ENCODE measurements at places on chromosomes 13 and 19. TPM values are rescaled to one million over a fixed set of nuclear protein-coding genes. Genes with fewer than 3 reads are reported as not detected.

- no peak for DNase-seq
Observed at GRCh38 chr13:30576528-30576927, 41.2 kb upstream of the USPL1 start.

DNA sequence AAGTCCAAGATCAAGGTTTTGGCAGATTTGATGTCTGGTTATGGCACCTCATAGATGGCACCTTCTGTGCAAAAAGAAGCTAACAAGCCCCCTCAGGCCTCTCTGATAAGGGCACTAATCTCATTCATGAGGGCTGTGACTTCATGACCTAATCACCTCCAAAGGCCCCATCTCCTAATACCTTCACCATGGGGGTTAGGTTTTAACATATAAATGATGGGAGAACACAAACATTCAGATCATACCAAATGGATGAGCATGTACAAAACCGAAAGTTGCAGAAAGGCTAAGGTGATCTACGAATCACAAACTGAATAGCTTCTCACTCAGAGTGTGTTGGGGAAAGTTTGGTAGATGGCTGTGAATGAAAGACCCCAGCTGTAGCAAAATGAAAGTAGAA is 217.4 kb downstream of the TBC1D4 start:
- no peak for DNase-seq

DNA sequence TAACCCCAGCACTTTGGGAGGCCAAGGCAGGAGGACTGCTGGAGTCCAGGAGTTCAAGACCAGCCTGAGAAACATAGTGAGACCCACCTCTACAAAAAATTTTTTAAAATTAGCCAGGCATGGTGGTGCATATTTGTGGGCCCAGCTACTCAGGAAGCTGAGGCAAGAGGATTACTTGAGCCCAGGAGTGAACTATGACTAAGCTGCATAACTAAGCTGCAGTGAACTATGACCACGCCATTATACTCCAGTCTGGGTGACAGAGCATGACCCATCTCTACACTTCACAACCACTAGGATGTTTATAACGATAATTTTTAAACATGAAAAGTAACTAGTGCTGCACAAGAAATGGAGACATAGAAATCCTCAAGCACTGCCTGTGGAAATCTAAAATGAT is 352.7 kb upstream of the SGCG start:
- DNase-seq = no peak

DNA sequence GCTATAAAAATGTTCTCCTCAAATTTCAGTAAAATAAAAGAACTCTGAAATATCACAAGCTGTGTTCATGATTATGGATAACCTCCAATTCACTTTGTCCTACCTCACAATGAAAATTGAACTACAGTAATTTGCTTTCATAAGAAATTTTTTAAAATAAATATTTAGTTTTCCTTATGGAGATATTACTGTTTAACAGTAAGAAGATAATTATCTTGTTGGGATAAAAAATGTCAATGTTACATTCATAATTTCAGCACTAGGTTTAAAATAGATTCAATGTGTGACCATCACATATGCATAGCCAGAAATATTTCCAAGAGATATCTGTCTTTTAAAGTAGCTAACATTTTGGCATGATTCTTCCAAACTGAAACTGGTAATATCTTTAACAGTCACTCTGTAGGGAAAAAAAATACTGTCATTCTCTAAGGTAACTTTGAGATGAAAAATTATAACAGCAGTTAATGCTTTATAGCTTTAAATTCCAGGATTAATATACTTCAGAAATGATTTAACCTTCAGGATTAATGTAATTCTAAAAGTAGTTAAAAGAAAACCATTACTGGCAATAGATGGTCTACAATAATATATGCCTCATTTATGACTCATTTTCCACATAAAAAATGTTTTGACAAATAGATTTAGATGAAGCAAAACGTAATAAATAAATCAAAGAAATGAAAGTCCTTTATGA is 91.3 kb downstream of the SPRY2 start:
- no peak for DNase-seq

DNA sequence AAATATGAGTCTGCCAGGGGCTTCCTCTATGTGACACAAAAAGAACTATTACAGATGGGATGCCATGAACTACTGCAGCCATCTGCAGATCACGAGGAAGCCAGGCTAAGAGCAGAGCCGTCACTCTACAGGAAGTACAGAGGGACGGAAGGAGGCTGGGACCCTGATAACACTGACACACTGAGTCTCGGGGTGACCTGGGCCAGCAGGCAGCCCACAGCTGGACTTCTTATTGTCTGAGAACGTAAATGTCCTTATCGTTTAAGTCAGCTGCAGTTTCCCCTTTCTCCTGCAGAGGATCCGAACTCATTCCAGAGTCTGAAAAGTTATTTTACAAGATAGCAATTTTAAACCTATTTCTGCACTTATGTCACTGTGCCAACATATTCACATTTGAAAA is 20.7 kb downstream of the PARP4 start:
- no peak for DNase-seq

- no peak for DNase-seq
Observed at GRCh38 chr19:39032063-39032918, at the start of gene FBXO27. FBXO27 (minus strand) TSS chr19:39032549; CDS start chr19:39032227, 322 bp downstream.

- peak; percentile 58 for DNase-seq
Observed at GRCh38 chr13:50080203-50080910, 65.1 kb downstream of the KCNRG start.

- no peak for DNase-seq
Observed at GRCh38 chr13:100650326-100650725, 24.3 kb downstream of the TMTC4 start.

- DNase-seq = no peak
Observed at GRCh38 chr19:2387367-2388288, 27.6 kb downstream of the TMPRSS9 start.

GRCh38 chr13:99062593-99062992 is 84.7 kb upstream of the DOCK9 start:
- DNase-seq = no peak

GRCh38 chr19:31960474-31960873 is 384.9 kb upstream of the ZNF507 start:
- DNase-seq = no peak

DNA sequence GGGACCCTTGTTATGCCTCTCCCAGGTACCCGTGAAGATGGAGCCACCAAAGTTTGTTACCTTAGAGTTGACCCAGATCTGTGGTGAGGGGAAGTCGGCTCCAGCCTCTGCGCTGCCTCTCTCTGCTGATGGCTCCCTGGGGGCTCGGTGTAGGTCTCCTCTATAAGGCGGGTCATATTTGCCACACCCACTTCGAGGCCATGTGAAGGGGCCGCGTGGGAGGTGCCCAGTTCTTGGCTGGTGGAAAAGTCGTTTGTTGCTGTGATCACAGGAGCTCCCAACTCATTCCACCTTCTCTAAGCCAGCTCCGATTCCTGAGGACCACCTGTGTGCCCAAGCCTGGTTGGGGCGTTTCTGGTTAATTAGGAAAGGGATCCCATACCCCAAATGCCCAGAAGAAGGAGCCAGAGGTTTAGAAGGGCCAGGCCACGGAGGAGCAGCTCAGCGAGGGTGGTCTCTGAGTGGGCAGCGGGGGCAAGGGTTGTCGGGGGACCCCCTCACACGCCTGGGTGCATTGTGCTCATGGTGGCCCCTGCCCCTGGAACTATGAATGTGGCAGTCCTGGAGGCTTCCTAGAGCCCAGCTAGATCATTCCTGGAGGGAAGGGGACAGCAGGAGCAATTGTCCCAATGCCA is 296.5 kb downstream of the ZNF536 start:
- DNase-seq = no peak

DNA sequence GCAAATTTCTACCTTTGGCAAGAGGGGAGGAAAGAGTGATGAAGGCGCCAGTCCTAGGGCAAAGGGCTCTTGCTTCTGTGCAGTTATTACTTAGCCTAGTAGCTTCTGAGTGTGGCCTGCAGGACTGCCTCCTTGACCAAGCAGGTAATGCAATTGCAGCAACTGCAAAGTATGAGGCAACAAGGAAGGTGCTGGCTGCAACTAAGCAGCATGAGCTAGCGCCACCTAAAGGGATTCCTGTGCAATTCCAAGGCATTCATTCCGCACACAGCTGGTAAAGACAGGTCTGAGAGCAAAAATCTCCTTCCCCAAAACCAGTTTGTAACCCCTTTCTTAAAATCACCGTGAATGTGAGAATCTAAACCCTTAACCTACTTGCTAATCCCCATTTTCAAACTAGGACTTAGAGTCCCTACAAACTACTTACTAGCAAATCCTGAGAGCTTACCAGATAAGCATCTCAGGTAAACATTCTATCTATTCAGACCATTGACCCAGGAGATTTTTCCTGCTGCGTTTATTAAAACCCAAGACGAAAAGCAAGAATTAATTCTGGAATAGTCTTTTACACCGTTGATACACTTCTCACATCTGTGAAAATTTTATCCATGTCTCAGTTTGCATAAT is 62.9 kb downstream of the DCT start:
- no peak for DNase-seq

DNA sequence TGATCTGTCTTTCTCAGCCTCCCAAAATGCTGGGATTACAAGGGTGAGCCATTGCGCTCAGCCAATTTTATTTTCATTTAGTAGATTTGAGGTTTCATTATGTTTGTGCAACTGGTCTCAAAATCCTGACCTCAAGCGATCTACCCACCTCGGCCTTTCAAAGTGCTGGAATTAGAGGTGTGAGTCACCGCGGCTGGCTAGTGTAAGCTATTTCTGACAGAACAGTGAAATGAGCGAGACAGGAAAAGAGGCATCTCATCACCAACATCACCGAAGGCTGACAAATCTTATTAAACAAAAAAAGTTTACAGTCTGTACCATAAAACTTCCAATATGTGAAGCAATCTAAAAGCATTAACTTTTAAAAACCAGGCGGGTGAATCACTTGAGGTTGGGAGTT is 12.2 kb upstream of the ZNF888 start:
- DNase-seq = no peak

DNA sequence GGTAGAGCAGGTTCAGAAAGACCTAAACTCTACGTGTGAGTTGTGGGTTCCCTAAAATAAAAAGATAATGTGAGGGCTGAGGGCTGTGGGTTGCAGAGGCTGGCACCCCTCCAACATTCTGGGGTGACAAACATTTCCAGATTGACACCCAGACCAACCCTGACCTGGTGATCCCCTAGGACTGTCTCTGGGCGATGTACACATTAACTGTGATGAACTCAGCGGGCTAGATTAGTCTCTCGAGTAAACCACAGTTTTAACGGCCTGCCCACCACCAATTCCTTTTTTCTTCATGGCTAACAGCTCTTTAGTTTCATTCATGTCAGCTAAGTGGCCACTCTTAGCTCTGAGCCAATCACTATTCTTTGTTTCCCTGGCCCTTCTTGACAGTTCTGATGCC is 24.8 kb downstream of the SIAH3 start:
- DNase-seq = no peak

GRCh38 chr19:57473646-57474045 is 3.7 kb downstream of the ZNF772 start:
- no peak for DNase-seq

DNA sequence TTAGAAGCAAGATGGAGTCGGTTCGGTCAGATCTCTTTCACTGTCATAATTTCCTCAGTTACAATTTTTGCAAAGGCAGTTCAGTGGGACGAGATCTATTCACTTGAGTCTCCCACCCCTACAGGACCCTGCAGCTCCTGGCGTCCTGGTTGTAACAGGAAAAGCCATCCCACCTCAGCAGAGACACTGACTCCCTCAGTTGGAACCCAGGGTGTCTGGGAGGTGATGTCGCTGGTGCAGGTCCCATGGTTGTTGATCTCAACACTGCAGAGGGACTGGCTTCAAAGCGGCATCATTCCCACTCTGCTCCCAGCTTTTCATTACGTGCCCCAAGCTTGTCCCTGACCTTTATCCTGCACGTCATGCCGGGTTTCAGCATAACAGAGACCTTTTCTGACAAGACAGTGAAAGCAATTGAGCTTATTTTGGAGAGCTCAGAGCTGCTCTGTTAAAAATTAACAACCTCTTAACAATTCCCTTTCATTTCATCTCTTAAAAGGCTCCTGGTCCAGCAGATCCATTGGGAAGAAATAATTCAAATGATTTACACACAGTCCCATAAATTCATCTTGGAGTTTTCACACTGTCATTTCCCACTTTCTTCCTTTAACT is 17.6 kb upstream of the COG3 start:
- DNase-seq = no peak

GRCh38 chr19:4795400-4795799 is 3.9 kb downstream of the FEM1A start:
- no peak for DNase-seq

DNA sequence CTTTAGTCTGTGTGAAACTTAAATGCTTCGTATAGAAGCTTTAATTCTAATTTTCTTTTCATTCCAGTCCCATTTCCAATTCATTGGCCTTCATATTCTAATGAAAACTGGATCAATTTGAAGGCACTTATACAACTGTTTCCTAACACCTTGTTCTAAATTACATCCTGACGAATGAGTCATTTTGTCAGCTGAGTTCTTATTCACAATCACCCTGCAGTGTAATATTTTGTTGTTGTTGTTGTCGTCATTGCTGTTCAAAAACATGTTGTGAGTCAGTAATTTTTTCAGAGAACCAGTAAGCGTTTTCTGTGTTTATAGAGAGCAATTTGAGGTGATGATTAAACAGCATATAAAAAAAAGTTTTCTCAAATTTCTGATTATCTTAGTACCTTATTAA is 290.0 kb downstream of the PCDH9 start:
- DNase-seq = no peak

DNA sequence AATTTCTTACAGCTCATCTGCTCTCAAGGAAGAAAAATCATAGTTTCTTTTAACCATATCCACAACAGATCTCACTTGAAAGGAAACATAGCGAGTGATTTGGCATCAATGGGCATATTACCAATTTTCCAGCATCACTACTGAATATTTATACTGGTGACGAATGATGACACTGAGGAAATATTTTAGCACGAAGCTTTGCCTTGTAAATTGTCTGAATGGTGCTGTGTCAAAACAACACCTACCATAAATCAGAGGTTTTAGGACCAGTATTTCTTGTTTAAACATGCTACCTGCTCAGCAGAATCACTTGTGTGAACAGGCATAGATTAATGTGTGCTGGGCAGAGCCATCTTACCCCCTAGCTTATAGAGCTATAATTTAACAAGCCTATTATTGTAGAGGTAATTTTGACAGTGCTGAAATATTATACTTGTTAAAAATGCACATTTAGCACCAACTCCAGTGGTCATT is 146.8 kb downstream of the ABCC4 start:
- DNase-seq = no peak

PRTN3 gene
- 2.2 TPM for polyA plus RNA-seq

CEACAM4 gene
- polyA plus RNA-seq = 0.44 TPM

CPB2 gene
- 1.8 TPM for polyA plus RNA-seq

KIR2DL3 gene
- polyA plus RNA-seq = not detected

NCAN gene
- 0.04 TPM for polyA plus RNA-seq

ZNF681 gene
- polyA plus RNA-seq = 6.2 TPM

USPL1 gene
- polyA plus RNA-seq = 31.3 TPM

RNF225 gene
- polyA plus RNA-seq = not detected

Measured in right lung (tissue), 10 donors.